MM.1S (cell line): ENCODE measurements at places on chromosomes 7 and 10.
A peak's percentile ranks its signal among the peaks of the same experiment; 100 is the strongest.

DNA sequence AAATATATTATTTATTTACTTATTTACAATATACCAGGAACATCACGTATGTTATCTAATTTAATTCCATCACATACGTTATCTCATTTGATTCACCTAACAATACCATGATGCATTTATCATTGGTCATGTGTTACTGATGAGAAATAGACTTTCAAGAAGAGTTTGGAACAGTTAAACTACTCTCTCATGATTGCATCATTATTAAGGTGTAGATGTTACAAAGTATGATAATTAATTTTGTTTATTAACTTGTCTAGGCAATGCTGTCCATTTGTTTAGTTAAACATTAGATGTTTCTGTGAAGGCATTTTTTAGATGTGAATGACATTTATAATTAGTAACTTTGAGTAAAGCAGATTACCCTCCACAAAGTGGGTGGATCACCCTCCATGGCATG, 32.0 kb upstream of the PCDH15 start:
- no peak for DNase-seq

DNA sequence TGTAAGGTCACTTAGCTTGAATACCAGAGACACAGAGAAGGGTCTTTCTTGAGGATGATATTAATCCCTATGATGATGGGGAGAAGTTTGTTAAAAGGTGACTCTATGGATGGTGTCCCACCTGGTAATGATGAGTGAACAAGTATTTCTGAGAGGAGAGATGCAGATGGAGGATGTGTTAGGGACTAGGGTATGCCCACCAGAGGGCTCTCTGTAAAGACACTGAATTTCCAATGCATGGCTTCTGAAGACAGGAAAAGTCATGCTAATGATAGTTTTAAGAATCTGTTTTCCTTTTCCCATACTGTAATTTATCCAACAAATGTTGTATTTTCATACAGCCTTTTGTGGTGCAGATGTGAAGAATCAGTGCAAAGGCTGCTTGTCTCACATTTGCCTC, 1250.9 kb upstream of the CELF2 start:
- no peak for DNase-seq

DNA sequence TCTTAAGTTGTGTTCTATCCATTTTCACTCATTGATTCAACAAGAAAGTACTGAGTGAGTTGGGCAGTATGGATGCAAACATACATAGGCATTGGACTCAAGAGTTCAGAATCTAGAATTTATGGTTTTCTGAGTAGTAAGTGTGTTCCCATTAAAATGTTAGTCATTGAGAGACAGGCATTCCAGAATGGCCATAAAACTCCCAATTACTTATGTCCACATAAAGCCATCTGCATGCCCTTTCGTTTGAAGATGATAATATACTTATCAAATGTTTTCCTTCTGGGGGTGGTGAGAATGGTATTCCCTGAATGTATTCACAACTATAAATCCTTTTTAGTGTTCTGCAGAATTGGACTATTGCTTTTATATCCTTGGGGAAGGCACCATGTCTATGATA, 131.6 kb downstream of the CD36 start:
- no peak for DNase-seq

DNA sequence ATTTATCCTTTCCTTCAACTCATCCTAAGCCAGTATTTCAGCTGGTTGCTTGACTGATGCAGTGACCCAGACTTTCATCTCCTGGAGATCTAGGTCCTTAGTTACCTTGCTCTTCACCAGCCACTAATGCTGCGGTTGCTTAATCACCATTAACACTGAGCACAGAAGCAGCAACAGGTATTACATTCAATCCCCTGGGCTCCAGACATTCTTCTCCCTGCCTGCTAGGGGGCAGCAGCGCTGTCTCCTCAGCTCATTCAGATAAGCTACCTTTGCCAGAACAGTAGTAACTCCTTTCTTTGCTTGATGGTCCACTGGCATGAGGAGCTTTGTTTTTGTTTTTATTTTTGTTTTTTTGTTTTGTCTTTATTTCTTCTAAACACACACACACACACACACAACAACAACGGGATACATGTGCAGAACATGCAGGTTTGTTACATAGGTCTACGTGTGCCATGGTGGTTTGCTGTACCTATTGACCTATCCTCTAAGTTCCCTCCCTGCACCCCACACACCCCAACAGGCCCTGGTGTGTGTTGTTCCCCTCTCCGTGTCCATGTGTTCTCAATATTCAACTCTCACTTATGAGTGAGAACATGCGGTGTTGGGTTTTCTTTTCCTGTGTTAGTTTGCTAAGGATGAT, 1043.2 kb upstream of the C7orf33 start:
- DNase-seq: peak; percentile 62

DNA sequence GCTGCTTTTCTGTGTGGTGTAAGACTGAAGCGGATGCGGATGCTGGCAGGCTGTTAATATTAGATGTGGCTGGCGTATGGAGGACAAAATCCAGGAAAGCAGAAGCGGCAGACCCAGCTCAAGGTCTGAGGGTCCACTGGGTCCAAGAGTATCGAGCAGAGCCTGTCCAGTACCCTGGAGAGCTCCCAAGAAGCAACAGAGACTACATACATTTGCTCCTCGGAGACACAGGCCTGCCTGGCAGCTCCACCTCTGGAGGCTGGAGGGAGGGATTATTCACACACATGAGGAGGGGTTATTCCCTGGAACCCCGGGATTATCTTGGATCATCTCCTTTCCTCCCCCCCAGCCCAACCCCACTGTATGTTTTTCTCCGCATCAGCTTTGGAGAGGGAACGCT, 31.3 kb upstream of the LOXL4 start:
- DNase-seq: no peak

GRCh38 chr10:116733566-116733965, 8.8 kb downstream of the HSPA12A start:
- no peak for DNase-seq

DNA sequence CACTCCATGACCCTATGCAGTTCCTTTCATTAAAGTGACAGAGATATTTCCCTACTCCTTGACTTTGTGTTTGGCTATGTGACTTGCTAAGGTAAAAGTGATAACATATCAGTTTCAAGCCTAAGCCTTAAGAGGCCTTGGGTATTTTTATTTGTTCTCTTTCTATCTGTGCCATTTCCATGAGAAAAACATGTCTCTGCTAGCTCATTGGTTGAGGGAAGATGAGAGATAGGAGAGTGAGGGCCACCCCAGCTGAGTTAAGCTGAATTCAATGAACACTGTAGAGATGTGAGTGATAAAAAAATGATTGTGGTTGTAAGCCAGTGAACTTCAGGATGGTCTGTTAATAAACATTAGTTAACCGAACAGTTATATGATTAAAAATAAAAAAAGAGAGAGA, 13.4 kb downstream of the TASOR2 start:
- DNase-seq: no peak

- no peak for DNase-seq
Measured at GRCh38 chr7:151451156-151451555, 11.2 kb upstream of the CRYGN start.

DNA sequence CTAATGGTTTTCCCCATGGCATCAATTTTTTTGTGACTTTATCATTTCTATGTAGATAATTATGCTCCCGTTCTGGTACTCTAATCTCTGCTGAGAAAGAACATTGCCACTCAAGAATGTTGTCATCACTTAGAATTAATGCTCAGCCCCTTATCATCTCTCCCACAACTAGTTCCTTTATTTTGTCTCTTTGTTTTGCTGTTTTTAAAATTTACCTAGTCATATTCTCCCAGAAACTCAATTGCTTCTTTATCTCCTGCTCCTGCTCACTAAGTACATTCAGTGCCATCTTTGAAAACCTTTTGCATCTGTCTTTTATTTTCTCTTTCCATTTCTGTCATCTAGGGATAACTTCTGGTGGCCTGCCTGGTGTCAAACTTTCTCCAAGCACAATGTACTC, 324.9 kb upstream of the MTPN start:
- DNase-seq: no peak

DNA sequence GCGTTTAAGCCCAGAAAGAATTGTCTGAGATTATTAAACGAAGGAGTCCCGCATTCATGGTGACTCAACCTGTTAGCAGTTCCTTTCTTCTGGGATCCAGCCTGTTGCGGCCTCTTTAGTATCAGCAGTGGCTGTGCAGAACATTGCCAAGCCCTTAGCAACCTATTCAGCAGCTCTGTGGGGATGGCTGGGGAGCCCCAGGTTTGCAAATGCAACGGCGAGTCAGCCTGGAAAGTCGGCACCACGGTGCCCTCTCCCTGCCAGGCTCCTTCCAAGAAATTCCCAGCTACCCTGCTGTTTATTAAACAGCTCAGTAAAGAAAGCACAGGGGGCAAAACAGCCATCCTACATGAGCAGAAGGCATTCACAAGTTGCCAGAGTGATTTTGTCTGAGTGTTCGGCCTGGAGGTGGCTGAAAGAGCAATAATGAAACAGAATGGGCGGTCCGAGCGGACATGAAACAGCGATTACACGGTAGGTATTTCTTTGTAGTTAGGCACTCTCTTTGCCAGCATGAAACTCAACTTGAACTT, 198.3 kb downstream of the BAMBI start:
- no peak for DNase-seq

DNA sequence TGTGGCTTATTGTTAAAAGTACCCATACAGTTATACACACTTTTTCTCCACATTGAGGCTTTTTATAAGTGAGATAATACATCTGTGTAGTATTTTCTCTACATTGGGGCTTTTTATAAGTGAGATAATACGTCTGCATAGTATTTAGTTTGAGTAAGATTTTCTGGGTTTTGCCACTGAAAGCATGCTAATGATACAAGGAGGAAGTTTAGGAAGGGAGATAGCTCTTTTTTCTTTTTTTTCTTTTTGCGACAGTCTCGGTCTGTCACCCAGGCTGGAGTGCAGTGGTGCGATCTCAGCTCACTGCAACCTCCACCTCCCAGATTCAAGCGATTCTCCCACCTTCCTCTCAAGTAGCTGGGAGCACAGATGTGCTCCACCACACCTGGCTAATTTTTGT, 13.3 kb downstream of the FAM107B start:
- no peak for DNase-seq

GRCh38 chr7:98235901-98236300, 16.1 kb downstream of the TECPR1 start:
- no peak for DNase-seq

- DNase-seq: no peak
Measured at GRCh38 chr10:48224979-48225560, 49.4 kb downstream of the FRMPD2 start.

- DNase-seq: no peak
Measured at GRCh38 chr7:154905146-154905545, 97.8 kb downstream of the PAXIP1 start.

DNA sequence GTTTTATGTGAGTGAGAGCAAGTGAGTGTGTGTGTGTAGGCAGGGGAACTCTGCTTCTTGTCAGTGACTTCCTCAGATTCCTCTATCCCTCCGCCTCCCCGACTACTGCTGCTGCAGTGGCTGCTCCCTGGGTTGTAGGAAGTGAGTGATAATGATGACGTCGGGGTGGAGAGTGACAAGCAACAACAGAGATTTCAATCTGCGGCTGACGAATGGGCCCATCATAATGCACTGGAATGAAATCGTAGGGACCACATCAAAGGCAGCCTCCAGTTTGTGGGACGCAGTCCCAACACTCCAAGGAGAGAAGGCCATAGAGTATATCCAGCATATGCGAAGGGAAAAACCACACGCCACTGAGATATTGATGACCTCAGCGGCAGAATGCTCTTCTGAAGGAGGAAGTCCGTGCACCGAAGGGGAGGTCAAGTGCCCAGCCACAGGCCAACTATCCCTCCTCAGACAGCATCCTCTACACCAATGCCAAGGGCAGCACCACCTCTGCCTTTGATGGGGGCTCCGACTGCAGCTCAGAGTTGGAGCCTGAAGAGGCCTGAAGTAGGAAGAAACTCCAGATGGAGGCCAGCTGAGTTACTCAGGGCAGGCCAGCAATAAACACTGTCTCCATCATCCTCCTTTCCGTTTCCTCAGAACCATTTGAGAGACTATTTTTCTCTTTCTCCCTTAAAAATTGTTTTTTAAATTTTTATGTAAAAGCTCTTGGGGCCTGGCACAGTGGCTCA, 11.3 kb upstream of the STMP1 start:
- no peak for DNase-seq

DNA sequence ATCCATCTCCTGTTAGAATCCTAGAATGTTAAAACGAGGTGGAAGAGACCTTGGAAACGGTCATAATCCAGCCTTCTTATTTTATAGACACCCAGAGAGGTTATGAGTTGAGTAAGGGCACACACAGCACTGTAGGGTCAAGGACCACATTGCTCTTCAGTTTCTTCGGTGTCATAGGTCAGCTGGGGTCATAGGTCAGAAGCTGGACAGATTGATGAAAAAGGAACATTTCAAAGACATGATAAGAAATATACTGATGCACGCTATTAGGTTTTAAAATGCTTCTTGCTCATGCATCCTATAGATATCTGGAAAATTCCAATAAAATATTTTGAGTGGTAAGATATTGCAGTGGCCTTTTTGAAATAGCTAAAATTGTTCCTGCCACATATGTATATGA, 60.0 kb upstream of the BMS1 start:
- no peak for DNase-seq

DNA sequence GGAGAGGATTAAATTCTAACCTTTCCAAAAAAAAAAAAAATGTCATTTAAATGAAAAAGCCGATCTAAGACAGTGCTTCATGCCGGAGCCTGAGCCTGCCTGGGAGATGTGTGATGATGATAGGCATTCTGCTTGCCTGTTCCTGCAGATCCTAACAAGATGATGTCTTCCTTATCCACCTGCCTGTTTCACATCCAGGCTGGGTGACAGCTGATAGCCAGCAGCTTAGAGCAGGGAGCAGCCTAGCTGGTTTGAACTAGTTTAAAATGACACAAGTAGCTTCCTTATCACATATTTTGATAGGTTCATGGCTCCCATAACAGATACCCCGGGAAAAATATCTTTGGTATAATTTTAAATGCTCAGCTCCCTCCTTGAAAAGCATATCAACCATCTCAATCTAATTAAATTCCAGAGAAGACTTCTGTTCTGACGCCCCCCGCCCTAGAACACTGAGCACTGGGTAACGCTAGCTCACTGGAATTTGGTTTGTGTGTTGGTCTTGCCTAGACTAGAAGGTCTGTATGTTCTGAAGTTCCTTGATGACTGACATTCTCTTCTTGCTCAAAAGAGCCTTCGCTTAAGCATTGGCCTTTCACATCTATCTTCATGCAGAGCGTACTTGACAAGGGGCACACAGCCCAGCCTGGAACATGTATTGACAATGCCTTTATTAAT, 96.9 kb upstream of the FGFR2 start:
- no peak for DNase-seq

- DNase-seq: no peak
Measured at GRCh38 chr7:80764132-80764531, 125.7 kb downstream of the CD36 start.

DNA sequence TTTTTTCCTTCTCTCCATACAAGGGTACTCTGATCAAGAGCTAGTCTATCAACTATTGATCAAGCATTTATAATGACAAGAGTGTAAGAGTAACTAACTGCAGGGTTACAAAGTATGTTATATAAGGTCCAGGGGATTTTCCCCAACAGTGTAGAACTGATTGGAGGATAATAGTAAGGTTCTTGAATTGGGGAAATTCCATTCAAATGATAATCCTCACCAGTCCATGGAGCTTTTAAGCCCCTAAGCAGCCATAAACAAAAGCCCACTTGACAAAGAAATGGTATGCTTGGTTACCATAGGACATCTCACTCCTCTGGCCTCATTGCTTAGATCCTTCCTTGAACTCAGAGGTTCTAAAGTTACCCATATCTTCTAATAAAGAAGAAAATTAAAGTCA, 8.2 kb downstream of the YME1L1 start:
- DNase-seq: no peak
